ENCODE measurements at places on chromosomes 16 and 17.

DNA sequence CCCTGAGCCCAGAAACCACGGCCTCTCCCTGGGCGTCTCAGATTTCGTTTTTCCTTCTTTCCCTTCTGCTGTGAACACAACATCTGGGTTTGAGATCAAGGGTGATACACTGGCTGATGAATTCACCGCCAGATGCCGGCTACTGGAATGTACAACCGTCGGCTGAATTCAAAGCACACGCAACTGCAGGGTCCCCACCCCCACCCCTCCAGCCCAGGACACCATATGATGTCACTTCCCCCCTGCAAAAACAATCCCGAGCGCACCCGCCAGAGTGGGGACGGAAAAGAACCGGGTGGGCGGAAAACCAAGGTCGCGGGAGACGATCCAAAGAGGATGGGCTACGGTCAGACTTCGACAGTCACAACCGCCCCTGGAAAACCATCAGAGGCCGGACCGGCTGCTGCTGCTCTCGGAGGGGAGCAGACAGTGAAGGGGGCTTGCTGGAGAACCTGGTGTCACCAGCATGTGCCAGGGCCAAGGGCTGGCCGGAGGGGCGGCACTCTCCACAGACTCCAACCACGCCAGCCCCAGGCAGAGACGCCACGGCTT lies 23.3 kb downstream of the CEP295NL start:
- peak; percentile 44 for DNase-seq

DNA sequence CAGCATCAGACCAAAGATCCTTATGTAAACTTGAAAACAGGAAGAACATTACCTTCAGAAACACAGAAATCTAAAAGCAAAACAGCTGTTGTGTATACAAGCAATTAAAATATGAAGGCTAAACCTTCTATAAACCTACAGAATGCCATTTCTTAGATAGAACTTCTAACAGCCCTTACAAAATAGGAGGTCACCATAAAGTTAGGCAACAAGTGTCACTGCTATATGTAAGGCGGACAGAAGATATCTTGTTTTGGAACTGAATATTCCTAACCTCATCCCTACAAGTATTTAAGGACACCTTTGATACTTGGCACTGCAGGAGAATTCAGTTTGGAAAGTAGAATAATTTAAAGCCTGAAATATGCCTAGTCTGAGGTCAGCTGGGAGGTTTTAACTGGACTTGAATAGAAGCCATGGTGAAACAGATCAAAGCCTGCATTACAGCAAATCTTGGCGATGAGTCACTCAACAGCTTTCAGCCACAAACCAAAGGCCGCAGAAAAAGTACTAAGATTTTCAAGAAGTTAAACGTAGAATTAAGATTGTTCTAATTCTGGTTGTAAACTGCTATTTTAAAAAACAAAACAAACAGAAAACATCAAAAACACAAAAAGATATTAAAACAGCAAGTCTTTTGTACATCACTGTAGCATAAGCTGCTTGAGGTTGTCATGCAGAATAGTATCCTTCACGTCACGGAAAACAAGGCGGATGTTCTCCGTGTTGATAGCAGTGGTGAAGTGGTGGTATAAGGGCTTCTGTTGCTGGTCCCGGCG lies 42.7 kb downstream of the GNA13 start:
- DNase-seq = peak; percentile 84

- no peak for DNase-seq
These were observed 2.1 kb upstream of the NHERF1 start for GRCh38 chr17:74746376-74746775.

- peak; percentile 55 for DNase-seq
These were observed 35.0 kb downstream of the PSME3IP1 start for GRCh38 chr16:57150682-57151330.

DNA sequence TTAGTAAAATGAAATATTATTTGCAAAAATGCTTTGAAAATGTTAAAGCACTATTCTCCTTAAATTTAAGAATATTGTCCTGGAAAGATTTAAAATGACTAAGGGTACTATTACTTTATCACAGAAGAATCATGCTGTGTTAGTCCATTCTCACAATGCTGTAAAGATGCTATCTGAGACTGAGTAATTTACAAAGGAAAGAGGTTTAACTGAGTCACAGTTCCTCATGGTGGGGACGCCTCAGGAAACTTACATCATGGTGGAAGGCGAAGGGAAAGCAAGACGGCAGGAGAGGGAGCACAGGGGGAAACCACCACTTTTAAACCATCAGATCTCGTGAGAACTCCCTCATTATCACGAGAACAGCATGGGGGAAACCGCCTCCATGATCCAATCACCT lies 245.6 kb downstream of the IRX3 start:
- DNase-seq = no peak

DNA sequence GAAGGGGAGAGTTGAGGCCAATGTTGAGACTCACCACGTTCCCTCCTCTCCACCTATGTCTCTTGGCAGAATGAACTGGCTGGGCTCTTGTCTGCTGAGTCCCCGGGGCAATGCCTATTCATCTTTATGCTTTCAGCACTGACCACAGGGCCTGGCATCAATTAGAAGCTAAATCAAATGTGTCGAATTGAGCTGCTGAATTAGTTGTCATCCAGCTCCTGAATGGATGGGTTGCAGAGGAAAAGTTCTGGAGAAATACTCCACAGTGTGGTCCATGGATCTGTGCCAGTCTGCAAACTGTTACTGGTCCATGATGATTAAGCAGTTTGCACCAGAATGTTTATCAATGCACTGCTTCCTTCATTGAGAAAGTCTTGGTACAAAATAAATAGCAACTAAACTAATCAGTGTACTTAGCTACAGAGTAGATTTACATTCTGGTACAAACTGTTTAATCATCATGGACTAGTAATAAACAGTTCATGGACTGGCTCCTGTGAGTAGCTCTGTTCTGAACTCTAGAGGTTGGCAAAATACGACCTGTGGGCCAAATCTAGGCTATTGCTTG lies 4.6 kb downstream of the CNGB1 start:
- peak; percentile 5 for DNase-seq

DNA sequence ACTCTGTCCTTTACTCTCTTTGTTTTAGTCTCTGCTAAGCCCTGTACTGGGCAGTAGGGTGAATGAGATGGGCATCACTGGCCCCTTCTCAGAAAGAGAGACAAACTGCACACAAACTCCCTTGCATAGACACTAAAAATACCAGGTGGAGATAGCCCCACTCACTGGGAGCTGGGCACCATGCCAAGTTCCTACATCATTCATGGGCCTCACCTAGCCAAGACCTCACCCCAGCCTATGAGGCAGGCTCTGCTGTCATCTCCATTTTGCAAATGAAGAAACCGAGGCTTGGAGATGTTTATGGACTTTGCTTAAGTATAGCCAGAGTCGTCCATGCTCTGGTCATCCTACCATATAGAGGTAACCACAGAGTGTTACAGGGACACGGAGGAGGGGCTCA lies 499.8 kb upstream of the CDH11 start:
- DNase-seq = no peak

GRCh38 chr17:82127704-82128103 lies 29.7 kb upstream of the FASN start:
- no peak for DNase-seq

DNA sequence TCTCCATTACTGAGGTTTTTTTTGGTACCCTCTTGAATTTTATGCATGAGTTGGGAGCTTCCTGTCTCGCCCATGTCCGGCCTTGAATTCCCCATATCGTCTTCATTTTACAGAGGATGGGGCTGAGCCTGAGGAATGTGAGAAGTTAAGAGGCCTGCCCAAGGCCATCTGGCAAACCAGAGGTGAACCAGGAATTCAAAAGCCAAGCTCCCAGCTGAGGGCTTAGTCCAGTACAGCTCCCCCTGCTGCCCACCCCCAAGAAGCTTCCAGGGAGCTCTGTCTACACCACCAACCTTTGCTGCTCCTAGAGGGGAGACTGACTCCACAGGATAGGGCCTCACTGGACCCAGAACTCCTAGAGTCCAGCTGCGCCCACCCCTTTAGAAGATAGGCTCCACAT lies 20.7 kb upstream of the C16orf78 start:
- no peak for DNase-seq

DNA sequence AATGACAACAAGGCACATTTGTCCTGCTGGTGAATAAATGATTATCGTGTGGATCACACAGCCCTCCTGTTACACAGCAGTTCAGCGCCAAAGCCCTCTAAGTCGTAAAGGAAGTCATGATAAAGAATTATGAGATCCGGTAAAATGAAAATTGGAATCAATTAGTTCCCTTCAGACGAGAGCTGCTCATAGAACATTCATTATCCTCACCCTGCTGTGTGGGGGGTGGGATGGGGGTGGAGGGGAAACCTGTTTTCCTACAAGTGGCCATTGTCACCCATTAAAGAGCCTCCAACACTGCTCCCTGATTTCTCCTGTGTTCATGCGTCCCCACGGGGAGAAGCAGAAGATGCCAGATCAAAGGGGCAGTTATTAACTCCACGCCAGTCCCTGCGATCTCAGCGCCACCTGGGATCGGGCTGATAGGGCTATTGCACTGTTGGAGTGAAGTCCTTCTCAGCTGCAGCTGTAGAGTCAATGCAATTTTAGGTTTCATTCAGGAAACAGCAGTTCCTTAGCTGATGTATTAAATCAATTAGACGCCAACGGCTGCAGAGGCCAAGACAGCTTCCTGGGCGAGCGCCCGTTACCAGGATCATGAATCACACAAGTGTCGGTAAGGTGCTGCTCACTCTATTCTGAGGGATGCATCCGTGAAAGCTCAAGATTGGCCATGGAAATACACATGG lies 19.2 kb upstream of the CACNG4 start:
- DNase-seq = peak; percentile 92

DNA sequence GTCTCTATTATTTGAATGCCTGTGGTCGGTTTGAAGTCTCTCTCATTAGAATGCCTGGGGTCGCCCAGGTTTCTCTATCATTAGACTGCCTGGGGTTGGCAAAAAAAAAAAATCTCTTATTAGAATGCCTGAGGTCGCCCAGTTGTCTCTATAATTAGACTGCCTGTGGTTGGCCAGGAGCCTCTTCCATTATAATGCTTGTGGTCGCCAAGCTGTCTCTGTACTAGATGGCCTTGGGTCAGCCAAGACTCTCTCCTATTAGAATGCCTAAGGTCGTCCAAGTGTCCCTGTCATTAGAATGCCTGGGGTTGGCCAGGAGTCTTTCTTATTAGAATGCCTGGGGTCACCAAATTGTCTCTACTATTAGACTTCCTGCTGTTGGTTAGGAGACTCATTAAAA lies 2228.4 kb downstream of the TP53TG3F start:
- DNase-seq = no peak

- DNase-seq = no peak
These were observed 7.5 kb upstream of the DNAJA2 start for GRCh38 chr16:46980926-46981325.

DNA sequence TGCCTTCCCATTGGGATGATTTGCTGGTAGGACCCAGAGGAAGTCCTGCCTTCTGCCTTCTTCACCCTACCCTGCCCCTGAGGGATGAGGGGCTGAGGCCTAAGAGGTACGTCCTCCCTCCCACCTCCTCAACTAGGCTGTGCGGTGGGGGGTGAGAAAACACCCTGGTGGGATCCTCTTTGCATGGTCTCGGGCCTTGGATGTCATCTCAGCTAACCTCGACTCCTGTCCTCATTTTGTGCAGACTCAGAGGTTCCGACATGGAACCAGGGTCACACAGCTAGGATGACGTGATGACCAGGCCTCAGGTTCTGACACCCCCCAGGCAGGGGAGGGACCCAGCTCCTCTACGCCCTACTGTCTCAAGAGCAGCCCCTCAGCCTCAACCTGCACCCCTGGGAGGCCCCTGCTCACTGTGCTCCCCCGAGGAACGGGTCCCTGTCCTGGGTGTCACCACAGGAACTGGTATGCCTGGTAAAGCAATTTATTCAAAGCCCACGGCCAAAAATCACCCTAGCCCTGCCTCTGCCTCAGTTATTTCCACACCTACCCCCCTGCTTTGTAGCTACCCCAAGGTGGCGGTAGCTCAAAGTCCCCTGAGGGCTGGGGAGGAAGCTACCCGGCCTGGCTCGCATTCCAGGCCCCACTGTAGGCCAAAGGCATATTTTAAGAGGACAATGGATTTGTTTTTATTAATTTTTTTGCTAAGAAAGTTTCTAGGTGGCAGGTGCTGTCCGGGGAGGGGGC lies 17.5 kb downstream of the UNC13D start:
- no peak for DNase-seq

DNA sequence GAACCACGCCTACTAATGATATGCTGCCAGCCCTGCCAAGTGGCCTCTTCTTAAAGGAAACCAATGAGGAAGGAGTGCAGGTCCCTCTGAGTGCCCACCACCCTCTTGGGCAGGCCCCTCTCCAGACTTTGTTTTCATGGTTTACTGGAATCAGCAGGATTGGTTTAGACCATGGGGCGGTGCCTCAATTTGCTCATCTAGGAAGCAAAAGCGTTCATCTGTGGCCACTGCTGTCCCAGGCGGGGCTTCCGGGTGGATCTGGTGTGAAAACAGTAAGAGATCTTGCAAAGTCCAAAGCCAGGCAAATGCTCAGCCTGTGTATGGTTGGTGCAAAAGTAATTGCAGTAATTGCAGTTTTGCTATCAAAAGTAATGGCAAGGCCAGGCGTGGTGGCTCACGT lies 71.3 kb downstream of the AMFR start:
- DNase-seq = no peak

GRCh38 chr17:50128441-50129352 lies 1.3 kb downstream of the SAMD14 start:
- no peak for DNase-seq

DNA sequence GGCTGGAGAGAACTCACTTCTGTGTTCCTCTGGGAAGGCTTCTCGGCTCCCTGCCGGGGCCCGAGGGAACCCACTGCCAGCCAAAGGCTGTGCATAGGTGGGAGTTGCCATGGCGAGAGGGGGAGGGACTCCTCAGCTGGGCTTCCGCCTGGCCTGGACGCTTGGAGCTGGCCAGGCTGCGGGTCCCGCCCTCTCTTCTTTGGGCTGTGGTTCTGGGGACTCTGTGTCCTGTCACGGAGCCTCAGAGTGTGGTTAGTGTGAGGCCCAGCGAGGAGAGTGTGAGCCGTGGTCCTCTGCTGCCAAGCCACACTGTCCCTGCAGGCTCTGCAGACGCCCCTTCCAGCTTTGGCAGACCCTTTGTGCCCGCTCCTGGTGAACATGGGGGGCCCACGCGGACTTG lies 123.1 kb downstream of the OR1D5 start:
- DNase-seq = no peak

- DNase-seq = peak; percentile 34
These were observed 26.1 kb downstream of the BCL7C start for GRCh38 chr16:30867747-30868146.

- DNase-seq = no peak
These were observed 17.5 kb downstream of the B9D1 start for GRCh38 chr17:19345067-19345460.

- no peak for DNase-seq
These were observed 2.0 kb upstream of the BRICD5 start for GRCh38 chr16:2212362-2213324.

DNA sequence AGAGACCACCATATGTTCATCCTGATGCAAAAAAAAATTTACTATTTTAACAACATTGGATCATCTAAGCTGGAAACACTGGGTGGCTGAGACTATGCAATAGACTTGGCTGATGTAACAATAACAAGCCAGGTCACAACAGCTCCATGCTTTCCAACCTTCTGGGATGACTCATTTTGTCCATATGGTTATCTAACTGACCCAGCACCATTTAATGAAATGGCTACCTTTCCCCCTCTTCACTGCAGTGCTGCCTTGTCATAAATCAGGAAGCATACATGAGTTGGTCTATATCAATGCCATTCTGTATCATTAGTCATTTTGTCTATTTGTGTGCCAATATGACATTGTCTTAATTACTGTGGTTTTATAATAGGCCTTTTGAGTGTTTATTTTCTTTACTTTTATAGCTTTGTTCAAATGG lies 217.6 kb upstream of the KCNJ16 start:
- DNase-seq = peak; percentile 11

All from A172 (cell line).